ENCODE measurements at places on chromosomes 5 and 9.

DNA sequence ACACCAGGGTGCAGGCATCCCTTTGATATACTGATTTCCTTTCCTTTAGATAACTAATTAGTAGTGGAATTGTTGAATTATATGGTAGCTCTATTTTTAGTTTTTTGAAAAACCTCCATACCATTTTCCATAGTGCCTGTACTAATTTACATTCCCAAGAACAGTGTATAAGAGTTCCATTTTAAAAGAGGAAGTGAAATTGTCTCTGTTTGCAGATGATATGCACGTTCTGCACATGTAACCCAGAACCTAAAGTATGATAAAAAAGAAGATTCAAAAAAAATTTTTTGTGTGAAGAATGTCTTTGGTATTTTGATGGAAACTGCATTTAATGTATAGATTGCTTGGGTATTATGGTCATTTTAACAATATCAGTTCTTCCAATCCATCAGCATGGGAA lies 424.0 kb upstream of the CCNH start:
- DNase-seq, result no peak

DNA sequence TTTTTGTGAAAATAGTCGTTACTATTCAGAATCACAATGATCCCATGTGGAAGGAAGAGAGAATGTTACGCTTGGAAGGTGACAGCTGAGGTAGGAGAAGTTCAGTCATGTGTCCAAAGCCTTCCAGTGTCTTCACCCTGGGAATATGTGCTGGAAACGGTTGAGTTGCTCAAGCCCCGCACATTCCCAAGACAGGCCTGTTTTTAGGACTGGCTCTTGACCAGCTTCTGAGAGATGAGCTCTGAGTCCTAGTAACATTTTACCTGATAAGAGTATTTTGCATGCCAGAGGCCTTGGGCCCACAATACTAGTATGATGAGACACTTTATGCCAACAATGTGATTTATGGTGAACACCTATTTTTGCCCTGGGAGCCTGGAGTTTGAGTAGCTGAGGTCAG lies 101.7 kb downstream of the LMNB1 start:
- no peak for DNase-seq

GRCh38 chr9:21796768-21797167 lies 5.7 kb upstream of the MTAP start:
- no peak for DNase-seq

GRCh38 chr9:135227641-135228251 lies 140.3 kb downstream of the OLFM1 start:
- DNase-seq, result no peak

DNA sequence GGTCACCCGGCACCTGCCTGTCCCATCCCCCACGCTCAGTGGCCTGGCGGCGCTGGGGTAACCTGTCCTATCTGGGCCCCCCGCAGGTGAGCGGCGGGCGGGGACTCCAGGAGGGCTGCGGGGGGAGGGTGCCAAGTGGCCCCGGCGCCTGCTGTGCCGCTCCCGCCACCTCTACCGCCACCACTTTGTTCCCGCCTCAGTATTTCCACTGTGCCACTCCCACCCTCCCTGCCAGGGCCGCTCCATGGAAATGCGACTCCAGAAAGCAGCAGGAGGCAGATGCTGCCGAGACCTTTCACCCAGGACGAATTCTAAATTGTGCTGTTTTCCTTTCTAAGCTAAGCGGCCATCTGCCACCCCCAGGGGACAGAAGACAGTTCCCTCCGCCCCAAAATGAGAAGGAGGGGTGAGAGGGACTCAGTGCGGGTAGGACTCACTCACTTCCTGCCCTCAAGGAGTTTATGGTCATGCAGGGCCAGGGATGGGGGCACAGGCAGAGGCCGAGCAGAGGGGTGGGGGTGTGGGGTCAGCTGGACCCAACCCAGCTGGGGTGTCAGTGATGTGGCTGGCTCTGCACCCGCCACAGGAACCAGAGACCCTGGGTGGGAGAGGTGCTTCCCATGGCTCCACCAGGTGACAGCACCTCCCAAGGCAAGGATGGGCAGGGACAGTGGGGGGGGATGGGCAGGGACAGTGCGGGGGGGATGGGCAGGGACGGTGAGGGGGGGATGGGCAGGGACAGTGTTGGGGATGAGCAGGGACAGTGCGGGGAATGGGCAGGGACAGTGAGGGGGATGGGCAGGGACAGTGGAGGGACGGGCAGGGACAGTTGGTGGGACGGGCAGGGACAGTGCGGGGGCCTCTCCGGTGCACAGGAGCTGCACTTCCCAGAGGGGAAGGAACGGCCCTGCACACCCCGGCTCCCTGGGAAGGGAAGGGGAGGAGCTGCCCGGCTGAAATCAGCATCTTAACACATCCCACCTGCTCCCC lies 17.8 kb downstream of the NOTCH1 start:
- DNase-seq, result no peak

DNA sequence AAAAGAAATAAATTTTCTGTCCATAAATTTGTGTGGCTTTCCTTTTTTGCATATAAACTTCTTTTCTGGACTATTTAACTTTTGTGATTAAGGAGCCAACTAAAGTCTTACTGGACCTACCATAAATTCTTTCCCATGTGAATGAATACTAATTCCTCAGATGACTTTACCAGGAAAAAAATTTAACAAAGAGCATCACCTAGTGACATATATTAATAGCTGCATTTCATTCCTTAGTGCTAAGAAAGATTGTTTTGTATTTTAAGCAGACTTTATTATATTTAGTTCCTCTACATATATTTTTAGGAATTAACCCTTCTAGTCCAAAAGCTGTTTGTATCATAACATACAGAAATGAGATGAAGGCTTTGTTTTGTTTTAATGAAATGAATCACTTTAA lies 64.4 kb downstream of the C9orf85 start:
- no peak for DNase-seq

All from fibroblast of skin of left quadriceps (primary cell).